Gastrocnemius medialis (tissue), 4 donors: ENCODE measurements at places on chromosomes 5 and 9. TPM values are rescaled to one million over a fixed set of nuclear protein-coding genes. Genes with fewer than 3 reads are reported as not detected.

FCN2 gene
- total RNA-seq, result not detected

DNA sequence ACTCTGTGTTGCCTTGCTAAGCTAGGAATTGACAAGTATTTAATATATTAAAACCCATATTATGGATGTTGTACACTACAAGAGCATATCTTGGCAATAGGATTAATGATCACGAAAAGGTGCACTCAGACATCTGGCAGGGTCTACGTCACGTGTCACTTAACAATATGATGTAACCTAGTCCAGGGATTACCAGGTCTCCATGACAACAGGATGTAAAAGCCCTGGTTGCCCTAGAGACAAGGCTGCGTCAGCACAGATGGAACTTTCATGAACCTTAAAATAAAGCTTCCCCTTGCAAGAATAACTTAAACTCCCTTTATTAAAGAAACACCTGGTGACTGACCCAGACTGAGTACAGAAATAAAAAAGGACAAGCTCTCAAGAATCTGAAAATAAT is 717.8 kb downstream of the CDH18 start:
- no peak for DNase-seq

FOXI1 gene
- not detected for total RNA-seq

GRCh38 chr5:110896901-110897300 is 158.1 kb downstream of the SLC25A46 start:
- DNase-seq, result no peak

HTR4 gene
- total RNA-seq, result 0.51 TPM

DNA sequence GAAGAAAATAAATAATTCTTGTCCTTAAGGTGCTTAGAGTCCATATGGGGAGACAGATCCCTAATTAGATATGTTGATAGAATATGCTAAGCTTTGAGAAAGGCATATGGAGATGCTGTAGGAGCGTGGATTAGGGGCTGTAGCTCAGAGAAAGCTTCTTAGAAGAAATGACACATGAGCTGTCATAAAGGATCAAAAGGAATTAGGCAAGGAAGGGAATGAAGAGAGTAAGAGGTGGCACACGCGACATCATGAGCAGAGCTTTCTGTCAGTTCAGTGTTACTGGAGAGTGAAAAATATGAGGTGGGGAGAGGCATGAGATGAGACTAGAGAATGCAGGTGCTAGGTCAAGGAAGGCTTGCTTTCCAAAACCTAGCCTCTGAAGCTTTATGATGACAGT is 118.6 kb downstream of the KIAA0825 start:
- no peak for DNase-seq

DNA sequence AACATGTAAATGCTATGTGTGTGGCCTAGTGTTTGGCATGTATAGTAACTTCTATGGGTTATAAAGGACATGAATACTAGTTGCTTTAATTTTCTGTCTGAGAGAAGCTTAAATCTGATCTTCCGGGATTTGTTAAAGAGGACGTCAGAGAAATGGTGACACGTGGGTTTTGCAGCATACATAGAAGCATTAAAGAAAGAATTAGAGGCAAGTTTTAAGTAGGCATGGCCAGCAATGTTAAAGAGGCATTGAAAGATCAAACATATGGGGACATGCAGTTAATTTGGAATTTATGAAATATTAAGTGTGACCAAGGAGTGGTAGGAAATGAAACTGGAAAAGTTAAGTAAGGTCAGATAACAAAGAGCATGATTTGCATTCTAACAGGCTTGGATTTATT is 311.4 kb upstream of the RIOK2 start:
- DNase-seq, result no peak

DNA sequence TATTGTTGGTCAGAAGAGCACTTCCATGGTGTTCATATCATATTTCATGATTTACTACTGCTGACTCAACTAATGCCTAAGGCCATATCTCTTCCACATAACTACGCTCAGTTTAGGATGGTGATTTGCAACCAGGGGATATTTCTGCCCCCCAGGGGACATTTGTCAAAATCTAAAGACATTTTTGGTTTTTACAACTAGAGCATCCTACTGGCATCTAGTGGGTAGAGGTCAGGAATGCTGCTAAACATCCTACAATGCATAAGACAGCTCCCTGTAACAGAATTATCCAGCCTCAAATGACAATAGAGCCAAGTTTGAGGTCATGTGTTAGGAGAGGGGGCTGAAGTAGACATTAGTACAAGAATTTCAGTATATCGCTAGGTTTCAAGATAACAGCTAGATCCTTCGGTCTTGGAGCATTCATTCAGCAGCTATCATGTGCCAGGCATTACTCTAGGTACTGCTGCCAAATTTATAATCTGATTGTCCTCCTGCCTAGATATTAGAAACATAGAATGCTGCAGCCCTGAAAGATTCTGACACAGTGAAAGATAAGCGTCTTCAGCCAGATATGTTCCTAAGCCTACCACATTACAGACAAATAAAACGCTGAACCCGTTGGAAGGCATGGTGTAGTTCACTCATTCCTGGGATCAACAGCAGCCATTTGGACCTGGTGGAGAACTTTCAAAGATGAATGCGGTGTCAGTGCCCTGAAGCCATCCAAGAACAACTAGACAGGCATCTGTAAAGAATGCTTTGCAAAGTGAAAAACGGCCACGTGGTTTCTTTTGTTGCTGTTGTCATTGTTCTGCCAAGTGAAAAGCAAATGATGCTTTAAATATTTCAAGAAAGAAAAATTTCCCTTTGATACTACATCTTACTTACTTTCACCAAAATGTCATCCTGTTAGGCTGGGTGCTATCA is 55.5 kb upstream of the FST start:
- no peak for DNase-seq
